Activated T-cell treated with anti-CD3 and anti-CD28 coated beads for 24 hours (primary cell): ENCODE measurements at places on chromosomes 12 and 14.

GRCh38 chr12:56221232-56221756 lies 428 bp downstream of the RNF41 start:
- DNase-seq: no peak

DNA sequence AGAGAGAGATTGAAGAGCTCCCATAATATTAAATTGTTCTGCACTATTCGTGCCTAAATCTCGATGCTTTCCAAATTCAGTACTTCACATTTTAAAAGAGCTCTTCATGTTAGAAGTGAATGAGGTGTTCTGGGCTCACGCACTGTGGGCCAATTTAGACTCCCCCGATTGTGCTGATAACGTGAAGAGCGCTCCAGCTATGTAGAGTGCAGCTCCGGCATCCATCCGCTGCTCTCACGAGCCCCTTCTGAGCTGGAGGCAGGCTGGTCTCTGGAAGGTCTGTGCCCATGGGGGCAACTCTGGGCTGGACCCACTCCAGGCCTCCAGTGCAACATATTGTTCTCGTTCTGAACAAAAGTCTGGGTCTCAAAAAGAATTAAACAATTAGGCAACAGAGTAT lies 692.6 kb downstream of the VRK1 start:
- DNase-seq: no peak

GRCh38 chr12:5276327-5276880 lies 155.5 kb upstream of the NTF3 start:
- no peak for DNase-seq

- DNase-seq: no peak
These were observed 14.4 kb upstream of the NTF3 start for GRCh38 chr12:5417500-5417899.

GRCh38 chr12:8681129-8681884 lies 16.5 kb upstream of the RIMKLB start:
- DNase-seq: no peak

- no peak for DNase-seq
These were observed 116.3 kb downstream of the TGFB3 start for GRCh38 chr14:75865531-75865930.

- no peak for DNase-seq
These were observed 55.9 kb upstream of the TMCC3 start for GRCh38 chr12:94706250-94706661.

DNA sequence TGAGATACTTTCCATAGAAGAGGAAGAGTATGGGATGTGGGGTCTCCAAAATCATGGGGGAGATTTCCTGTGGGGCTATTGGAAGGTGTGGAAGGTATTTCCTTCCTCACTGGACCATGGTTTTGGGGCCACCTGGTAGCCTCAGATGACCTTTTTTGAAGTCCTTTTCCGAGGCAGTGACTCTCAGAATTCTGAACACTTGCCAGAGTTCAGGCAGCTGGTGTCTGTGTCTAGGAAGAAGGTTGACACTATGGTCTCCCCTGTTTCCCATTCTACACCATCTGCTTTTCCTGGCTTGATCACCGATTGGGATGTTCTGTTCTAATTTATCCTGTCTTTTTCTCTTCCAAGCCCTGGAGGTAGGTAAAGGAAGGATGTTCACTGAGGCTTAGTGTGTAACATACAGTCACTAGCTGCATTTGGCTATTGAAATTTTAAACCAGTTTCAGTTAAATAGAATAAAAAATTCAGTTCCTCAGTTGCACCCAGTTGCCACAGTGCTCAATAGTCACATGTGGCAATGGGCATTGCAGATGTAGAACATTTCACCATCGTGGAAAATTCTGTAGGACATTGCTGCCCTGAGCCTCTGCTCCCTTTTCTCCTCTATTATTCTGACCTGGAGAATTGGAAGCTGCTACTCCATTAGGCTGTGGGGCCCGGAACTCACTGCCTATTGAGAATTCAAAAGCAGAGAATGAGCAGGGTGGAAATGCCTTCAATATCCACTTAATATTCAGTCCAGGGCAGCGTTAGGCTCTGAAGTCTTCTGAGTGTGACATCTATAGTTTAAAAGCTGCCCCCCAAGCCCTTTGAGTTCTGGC lies 11.0 kb upstream of the PLEKHG3 start:
- no peak for DNase-seq

DNA sequence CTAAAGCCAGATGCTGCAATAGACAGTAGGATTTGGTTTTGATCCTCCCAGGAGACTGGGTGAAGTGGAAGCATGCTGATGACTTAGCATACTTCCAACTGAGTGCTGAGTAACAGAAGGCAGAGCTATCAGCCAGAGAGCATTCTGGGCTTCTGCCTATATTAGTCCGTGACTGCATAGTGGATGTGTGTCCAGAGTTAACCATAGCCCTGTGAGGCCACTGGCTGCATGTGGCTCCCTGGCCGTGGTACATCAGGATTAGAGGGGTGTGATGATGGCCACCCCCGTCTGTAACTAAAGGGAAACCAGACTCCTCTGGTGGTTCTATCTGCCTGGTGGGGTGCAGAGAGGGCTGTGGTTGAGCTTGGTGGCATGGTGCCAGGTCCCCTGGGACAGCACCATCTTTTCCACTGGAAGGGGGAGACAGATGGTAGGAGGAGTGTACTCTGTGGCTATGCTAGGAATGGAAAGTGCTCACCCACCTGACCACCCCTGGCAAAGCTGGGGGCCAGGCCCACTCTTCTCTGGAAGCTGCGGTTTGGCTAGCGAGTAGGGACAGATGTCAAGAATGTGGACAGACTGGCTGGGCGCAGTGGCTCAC lies 27.4 kb downstream of the ABCD4 start:
- no peak for DNase-seq

- no peak for DNase-seq
These were observed 12.1 kb downstream of the VASH1 start for GRCh38 chr14:76773188-76773885.

DNA sequence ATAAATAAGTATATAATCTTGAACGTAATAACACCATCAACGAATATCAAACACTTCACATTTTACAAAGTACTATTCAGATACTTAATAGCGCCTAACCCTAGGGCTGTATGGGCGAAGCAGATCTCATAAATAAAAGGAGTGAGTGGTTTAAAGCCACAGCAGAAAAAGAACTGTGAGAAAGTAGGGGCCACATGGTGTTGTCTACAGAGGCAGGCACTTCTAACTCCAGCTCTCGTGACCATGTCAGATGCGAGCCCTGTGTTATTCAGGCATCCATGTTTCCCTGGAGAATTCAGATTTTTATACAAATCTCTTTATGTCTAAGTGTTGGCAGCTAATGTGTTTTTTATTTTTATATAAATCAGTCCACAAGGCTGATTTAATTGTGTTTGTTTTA lies 212.2 kb downstream of the FBXL14 start:
- DNase-seq: no peak

DNA sequence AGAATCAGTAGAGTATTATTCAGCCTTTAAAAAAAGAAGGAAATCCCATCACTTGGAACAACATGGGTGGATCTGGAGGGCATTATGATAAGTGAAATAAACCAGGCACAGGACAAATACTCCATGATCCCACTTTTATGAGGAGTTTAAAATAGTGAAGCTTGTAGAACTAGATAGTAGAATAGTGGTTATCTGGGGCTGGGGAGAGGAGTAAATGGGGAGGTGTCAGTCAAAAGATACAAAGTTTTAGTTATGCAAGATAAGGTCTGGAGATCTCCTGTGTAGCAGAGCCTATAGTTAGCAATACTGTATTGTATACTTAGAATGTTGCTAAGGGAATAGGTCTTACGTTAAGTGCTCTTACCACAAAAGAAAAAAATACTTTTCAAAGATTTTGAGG lies 64.9 kb downstream of the RIC8B start:
- no peak for DNase-seq

- peak; percentile 20 for DNase-seq
These were observed 20.8 kb upstream of the FBLN5 start for GRCh38 chr14:91968280-91968679.

GRCh38 chr12:3568695-3569094 lies 77.7 kb downstream of the PRMT8 start:
- DNase-seq: no peak

DNA sequence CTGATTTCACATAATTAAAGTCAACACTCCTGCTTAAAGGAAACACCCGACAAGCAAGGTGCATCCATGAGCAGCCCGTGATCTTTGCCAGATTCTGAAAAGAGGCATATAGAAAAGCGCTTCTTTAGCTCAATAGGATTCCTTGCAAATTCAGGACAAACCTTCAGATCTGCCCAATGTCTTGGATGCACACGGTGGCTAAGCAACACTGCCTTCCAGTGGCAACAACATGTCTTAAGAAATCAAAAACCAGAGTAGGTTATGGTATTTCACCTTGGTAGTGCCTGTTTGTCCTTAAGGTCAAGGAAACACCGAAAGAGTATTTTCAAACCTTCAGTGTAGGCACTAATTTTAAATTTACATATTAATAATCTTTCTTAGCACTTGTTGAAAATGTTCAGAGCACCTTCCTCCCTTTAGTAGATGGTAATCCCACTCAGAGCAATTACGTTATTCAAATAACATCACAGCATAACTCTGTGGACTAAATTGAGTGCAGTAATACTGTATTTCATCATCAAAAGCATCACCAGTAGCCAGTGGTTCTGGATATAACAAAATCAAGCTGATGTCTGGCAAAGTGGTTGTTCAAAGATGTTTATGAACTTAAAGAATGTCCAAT lies 58.0 kb upstream of the CDKN3 start:
- no peak for DNase-seq

GRCh38 chr12:1544996-1545700 lies 49.2 kb downstream of the FBXL14 start:
- DNase-seq: no peak

GRCh38 chr14:81330619-81331122 lies 69.5 kb downstream of the STON2 start:
- DNase-seq: no peak

GRCh38 chr12:40229690-40230651 lies 5.2 kb downstream of the LRRK2 start:
- no peak for DNase-seq

- no peak for DNase-seq
These were observed 604 bp downstream of the ZNF384 start for GRCh38 chr12:6688543-6688998.

GRCh38 chr12:663293-663871 lies at the start of gene NINJ2:
TSS of gene NINJ2 (minus strand) at chr12:663445. CDS start at chr12:663360, 85 bp downstream.
- DNase-seq: no peak

DNA sequence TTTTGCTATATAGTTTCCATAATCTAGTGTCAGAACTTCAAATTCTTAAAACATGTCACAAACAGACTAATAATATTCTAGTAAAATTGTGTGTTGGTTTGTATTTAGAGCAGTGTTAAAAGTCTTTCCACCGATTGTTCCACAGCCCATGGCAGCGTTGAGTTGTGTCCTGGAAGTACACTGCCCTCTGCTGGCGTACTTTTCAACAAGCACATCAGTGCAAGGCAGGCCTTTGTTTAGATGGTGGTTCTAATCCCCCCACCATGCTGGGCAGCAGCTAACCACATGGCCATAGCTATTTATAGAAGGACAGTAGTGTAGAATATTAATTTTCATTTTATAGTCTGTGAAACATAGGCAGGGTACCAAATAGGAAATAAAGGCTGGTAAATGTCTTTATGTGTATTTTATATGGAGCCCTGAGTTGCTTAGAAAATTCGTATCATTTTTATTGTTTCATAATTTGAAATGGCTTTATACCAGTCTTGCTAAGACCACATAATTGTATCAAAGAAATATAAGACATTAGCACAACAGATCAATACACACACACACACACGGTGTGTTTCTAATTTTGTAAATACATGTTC lies 235.4 kb downstream of the SEC23A start:
- DNase-seq: peak; percentile 35

DNA sequence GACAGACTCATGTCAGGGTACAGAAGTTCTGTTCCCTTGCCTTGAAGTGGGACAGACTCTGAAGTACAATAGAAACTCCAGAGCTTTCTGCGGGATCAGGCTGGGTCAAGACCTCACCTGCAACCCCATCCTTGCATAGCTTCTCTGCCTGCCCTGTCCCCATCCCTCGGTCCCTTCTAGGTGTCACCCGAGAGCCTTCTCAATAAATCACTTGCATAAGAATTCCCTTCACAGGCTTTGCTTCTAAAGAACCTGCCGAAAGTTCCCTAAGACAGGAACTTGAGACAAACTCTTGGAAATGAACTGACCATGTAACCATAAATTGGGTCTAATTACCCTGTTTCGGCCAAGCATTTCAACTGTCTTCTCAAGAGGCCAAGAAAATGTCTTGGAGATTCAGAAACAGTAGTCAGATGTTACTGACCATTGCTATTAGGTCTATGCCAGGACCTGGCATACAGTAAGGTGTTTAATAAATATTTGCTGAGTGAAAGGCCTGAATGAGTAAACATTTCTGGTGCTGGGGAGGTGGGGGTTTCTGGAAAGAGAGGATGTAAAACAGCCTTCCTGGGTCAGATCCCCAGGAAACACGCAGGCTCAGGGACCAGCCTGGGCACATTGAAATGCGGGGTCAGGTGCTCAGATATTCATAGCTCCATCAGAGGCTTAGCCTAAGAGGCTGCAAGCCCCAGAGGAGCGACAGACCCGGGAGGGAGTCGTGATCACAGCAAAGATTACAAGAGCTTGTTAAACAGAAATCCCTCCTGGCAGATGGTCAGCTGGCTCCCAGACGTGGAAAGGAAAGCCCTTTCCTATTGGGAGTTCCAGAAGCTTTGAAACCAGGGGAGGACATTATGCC lies 226.2 kb upstream of the LHX5 start:
- no peak for DNase-seq

DNA sequence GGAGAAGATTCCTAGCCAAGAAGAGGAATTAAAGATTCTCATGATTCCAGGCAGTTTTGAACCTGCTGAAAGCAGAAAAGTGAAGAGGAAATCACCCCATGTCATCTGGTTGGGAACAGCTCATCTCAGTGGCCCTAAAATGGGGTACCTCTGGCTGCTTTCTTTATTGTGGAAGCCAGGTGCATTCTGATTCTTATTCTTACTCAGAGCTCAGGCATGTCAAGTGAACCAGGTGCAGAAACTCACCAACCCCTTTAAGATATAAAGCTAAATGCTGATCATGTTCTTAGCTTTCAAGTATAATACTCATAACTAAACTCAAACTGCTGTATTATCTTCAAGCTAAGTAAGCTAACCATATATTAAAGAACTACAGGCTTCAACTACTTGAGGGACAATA lies 253.9 kb upstream of the ARID2 start:
- DNase-seq: no peak

GRCh38 chr12:6606331-6607131 lies 648 bp downstream of the CHD4 start:
- no peak for DNase-seq

- no peak for DNase-seq
These were observed 863.7 kb downstream of the LRFN5 start for GRCh38 chr14:42470427-42470719.

DNA sequence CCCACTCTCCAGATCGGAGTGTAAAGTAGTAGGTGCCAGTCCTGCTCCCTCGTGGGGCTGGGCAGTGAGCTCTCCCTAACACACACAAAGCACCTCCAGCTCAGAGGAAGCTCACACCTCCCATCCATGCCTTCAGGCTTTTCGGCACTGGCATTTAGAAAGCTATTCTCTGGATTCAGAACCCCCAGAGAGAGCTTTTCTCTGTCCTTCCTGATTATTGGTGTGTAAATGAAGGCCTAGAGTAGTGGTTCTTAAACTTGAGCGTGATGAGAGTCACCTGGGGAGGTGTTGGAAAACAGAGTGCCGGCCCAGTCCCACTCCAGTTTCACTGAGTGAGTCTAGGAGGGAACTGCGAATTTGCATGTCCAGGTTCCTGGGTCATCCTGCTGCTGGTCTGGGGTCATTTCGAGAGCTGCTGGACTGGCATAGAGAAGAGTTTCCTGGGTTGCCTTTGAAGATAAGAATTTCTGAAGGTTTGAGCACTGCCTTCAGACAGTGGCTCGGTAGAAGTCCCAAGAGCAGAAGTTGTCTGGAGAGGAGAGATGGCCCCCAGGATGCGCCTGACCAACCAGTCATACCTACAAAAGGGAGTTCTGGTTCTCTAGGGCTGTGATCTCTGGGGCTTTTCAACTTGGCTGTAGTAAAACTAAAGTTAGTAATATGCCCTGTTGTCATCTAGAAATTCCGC lies 15.1 kb downstream of the CD9 start:
- no peak for DNase-seq
